ENCODE measurements at places on chromosomes 3 and 15.

DNA sequence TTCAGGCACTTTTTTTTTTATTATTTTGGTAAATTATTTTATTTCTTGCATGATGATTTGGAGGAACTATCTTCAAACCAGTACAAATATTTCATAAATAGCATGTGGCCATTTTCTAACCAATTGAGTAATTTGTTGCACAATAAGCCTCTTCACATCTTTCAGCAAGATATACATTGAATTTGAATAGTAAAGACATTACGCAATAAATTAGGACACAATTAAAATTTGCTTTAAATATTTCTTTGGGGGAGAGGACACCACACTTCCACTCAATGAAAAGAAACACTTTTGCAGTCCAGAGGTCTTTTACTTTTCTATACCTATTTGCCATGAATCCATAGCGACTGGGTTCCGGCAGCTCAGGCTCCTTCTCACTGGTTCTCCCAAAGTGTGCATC, 762.6 kb upstream of the GOLIM4 start:
- no peak for DNase-seq

DNA sequence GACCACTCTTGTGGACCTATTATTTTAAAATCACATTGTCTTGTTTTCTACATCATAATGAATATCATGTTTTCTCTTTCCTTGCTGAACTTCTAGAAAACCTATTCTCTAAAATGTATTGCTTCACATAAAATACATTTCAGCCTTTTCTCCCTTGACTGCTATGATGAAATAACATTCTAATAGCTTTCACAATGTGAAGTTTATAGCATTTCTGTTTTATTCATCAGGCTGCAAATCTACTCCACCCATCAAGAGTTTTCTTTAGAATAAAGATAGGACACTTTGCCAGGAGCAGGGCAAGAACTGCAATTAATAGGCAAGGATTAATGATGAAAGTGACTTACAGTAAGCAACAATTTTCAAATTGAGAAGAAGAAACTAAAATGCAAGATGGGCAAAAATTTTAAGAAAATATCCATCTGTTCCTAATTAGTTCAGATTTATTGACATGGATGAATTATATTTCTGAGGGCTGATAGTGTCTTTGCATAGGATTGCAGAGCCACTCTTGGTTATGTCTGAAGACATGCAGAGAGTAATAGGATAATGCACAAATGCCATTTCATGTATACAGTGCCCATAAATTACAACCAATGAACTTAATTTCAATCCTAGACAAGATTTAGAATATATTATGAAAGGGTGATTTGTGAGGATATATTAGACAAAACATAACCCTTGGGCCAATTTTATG, 21.7 kb downstream of the LEKR1 start:
- DNase-seq = no peak

- DNase-seq = no peak
These were observed 42.5 kb downstream of the IL16 start for GRCh38 chr15:81239190-81239589.

- no peak for DNase-seq
These were observed 28.3 kb downstream of the CCDC32 start for GRCh38 chr15:40536501-40536900.

DNA sequence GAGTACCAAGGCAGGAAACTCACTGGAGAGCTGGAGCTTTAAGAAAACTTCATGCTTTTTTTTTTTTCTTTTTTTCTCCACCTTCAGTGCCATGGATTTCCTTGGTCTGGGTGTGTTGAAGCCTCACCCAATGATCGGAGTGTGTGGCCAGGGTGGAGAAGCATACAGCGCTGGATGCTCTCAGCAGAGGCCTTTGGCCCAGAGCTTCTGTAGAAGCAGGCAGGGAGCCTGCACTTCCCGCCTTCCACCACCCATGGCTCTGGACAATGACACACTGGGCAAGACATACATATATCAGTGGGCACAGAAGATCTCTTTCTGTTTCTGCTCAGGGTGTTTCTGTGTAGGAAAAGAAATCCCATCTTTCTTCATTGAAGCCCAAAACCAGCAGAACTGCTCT, 55.8 kb upstream of the ACAD9 start:
- DNase-seq = no peak

DNA sequence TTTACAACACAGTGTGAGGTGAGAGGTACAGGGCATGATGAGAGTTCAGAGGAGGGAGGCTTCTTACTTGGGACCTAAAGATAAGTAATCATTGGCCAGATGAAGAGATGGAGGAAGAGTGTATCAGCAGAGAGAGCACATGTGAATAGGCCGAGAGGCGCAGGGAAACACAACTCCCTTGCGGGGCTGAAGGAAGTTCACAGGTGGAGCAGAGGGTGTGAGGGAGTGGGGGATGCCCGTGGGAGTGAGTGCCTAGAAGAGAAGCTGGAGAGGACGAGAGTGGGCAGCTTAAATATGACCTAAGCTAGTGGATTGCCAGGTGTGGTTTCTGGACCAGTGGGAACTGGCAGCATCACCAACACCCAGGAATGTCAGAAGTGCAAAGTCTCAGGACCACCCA, 98.2 kb upstream of the TBC1D5 start:
- no peak for DNase-seq
